ENCODE measurements at places on chromosomes 1 and 21.

DNA sequence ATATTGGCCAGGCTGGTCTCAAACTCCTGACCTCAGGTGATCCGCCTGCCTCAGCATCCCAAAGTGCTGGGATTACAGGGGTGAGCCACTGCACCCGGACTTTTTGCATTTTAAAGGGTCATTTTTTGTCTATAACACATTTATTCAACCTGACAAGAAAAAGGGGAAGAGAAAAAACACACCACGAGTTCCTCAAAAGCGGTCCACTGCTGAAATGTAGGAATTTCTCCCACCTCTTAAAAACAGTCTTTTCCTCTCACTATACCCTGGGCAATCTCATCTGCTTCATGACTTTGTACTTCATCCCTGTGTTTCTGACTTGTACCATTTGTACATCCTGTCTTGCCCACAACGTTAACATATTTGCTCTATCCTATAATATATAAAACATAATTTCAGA is 413.3 kb upstream of the PTBP2 start:
- DNase-seq, result no peak

GRCh38 chr21:36263797-36264196 is 56.2 kb upstream of the MORC3 start:
- DNase-seq, result no peak

GRCh38 chr1:46801323-46802055 is 2.6 kb downstream of the CYP4B1 start:
- no peak for DNase-seq

- DNase-seq, result peak; percentile 27
These were observed 690 bp downstream of the C1orf216 start for GRCh38 chr1:35717911-35718476.

DNA sequence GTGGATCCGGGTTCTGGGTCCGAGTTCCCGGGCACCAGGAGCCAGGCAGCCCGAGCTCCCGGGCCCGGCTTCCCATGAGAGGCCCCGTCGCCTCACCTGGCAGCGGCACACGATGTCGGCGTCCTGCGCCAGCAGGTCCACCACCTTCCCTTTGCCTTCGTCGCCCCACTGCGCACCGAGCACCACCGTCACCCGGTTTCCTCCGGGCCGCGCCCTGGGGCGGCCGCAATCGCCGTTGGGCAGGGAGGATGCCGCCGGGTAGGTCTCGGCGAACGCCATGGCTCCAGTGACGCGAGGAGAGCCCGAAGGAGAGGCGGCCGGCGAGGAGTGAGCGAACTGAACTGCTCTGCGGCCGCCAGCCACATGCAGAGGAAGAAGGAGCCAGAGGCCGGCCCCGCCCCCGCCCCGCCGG is at the start of gene ADSS2:
Gene ADSS2, minus strand, starts transcription at position 371 of the 412 bp plus-strand sequence. Its CDS starts 92 bp downstream, at position 279.
- no peak for DNase-seq

GRCh38 chr1:58784758-58785441 is 1.1 kb upstream of the JUN start:
- peak; percentile 86 for DNase-seq

DNA sequence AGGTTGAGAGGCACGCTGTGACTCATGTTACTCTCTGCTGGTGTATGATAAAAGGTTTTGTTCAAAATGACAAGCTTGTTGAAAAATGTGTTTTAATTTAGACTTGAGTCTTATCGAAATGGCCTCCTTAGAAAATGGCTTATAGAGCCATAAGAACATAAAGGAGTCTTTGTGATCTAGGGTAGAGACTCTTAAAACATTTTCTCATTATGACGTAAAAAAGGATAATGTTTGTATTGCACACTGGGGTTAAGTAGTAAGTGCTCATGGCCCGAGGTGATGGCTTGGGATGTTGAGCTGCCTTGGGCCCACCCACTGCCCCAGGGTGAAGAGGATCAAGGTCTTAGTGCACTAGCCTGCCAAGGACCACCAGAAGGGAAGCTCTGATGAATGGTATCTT is 117.4 kb downstream of the DISC1 start:
- DNase-seq, result no peak

- DNase-seq, result no peak
These were observed 18.2 kb downstream of the CENPF start for GRCh38 chr1:214621236-214621635.

DNA sequence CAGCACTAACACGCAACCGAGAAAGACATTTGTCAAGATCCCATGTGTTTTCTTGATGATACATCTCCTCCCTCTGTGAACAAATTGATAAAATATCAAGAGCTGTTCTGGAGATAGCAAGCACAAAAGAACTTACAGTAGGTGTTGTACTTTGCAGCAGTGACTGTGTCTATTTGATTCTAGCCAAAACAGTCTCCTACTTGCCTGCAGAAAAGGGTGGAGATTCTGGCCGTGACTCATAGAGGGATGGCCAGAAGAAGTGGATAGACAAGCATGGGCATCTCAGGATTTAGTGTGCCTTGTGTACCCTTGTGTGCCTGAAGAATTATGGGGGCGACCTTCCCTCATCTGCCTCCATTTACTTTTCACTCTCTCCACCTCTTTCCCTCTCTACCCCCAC is 458.4 kb upstream of the LRRC7 start:
- no peak for DNase-seq

DNA sequence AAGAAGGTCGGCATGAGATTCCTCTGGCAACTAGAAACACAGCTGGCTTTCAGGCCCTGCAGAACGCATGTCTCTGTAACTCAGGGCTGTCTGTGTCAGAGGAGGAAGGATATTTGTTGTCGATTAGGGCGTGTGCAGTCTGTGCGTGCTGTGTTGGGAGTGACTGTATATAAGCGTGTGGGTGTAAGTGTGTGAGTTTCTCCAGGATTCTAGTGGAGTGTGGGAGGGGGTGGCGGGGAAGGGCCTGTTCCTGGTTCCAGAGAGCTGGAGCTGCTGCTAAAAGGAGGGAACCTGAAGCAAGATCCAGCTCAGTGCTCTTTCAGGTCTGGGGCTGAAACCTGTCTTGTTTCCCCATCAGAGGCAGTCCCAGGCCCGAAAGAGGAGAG is 74.3 kb downstream of the SLC16A1 start:
- no peak for DNase-seq

DNA sequence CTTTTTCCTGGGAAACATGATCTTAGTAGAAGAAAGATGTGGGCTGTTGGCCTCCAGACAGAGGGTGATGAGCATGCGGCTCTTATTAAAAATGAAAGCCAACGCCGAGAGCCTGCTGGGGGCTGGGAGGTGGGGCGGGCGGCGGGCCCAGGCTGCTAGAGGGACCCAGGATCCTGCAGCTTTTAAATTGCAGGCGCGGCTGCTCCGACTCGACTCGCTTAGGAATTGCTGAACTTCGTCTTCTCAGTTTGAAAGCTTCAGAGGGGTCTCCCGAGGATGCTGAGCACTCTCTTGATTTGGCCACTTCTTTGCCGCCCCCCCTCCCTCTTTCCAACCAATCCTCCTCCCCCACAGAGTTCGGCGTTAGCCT is 1.2 kb downstream of the AGPAT3 start:
- peak; percentile 81 for DNase-seq

- DNase-seq, result peak; percentile 50
These were observed 16.3 kb upstream of the IFNLR1 start for GRCh38 chr1:24203404-24203803.

DNA sequence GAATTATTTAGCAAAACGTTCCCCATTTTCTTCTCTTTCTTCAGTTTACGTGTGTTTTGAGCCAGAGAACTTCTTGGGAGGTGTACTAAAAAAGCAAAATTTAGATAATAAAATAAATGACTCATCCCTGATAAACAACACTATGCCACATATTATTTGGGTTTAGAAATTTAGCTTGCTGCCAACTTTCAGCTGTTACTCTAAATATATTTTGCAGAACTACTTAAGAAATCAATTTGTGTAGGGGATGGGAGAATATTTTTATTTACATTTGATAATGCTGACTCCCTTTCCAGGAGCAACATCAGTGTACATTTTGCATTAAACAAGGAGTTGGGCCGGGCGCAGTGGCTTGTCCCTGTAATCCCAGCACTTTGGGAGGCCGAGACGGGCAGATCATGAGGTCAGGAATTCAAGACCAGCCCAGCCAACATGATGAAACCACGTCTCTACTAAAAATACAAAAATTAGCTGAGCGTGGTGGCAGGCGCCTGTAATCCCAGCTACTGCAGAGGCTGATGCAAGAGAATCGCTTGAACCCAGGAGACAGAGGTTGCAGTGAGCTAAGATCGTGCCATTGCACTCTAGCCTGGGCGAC is 151.4 kb upstream of the ZRANB2 start:
- DNase-seq, result no peak

GRCh38 chr1:168613691-168614231 is 37.4 kb downstream of the XCL1 start:
- no peak for DNase-seq

GRCh38 chr1:112502826-112503225 is 5.9 kb upstream of the WNT2B start:
- DNase-seq, result no peak

- no peak for DNase-seq
These were observed 12.6 kb downstream of the COL6A1 start for GRCh38 chr21:45994086-45994661.

DNA sequence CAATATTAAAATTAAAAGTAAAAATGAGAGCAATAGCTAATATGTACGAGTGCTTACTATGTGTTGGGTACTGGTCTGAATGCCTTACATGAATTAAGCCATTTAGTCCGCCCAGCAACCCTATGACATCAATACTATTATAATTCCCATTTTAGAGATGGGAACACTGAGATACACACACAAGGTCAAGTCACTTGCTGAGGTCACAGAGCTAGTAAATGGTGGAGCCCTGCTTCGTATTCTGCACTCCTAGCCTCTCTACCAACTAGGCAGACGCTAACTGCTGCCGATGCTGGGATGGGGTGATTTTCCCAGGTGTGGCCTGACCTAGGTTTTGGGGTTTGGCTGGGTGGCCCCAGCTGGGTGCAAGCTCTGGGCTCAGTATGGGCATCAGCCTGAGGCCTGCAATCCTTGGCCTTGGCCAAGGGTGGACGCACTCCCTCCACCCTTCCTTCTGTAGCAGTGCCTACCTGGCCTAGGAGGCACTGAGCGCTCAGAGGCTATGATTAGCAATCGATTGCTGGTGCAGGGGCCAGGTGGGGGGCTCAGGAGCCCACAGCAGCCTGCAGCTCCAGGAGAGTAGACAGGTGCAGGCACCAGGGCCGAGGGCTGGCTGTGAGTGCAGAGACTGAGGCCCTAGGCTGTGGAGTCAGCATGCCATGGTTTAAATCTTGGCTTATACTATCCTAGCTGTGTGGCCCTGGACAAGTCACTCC is 2.7 kb downstream of the FAM131C start:
- DNase-seq, result no peak

GRCh38 chr1:26597629-26598039 is 68.1 kb downstream of the RPS6KA1 start:
- no peak for DNase-seq

DNA sequence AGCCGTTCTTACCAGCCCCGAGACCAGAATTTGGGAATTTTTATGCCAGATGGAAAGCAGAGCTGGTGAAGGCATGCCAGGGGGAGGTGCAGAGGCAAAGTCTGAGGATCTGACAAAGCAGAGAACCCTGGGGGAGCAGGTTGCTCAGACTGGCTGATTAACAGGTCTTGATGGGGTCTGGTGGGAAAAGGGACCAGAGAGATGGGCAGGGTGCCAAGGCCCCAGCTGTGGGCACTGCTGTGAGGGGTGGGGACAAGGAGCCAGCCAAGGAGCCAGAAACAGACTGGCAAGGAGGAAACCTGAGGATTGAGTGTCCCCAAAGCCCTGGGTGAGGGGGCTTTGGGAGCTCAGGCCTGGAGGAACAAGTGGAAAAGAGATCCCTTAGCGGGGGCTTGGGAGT is 21.4 kb downstream of the RPS6KA1 start:
- no peak for DNase-seq

GRCh38 chr1:58611861-58612385 is 34.9 kb upstream of the TACSTD2 start:
- DNase-seq, result no peak

DNA sequence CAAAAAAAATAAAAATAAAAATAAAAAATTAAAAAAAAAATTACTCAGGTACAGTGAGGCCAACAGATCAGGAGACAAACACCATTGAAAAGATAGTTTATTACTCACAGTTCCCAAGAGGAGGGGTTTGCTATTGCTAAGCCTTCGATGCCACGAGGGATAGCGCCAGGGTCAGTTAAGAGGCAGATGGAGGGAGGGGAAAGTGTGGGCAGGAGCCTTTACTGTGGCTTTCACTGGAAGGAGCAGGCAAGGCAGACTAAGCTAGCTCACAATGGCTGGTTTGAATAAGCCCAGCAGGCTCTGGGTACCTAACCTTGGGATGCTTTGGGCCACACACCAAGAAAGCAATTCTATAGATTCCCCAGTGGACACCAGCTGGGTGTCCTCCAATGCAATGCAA is 12.7 kb upstream of the RNF187 start:
- DNase-seq, result no peak

DNA sequence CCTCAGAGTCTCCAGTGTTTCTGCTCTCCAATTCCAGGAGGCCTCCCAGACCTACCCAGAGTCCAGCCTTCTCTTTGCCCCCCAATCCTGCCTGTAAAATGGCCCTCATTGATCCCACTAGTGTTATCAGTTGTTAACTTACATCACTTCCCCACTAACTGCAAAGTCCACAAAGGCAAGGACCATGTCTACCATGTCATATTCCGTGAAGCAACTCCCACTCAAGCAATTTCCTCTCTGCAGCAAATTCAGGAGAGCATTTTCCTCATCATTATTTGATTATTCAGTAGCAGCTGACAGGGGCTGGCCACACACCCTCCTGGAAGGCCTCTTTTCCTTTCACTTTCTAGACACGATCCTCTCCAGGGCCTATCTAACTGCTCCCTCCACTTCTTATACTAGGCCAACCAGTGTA is 153.5 kb downstream of the RERE start:
- peak; percentile 32 for DNase-seq

GRCh38 chr1:246565751-246566127 is 322 bp downstream of the TFB2M start:
- no peak for DNase-seq

GRCh38 chr1:247849616-247850015 is 7.4 kb upstream of the TRIM58 start:
- DNase-seq, result no peak

DNA sequence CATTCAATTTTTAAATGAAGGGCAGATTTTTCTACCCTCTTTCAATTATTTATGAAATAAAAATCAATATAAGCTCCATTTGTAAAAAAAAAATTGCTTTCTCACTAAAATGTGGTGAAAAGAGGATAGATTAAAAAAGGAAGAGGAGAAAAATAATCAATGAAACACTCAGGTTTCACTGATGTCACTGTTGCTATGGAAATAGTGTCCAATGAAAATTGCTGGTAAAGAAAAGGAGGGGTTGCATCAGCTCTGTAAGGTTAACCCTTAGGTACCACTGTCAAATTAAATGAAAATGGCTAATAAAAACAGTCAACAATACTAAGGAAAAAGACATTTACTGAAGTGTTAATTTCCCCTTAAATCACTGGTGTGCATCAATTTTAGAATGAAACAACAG is 91.6 kb upstream of the TTC39A start:
- DNase-seq, result no peak
